DMS79 treated with DMSO at 0.1 percent for 48 hours (cell line): ENCODE measurements at places on chromosomes 16 and 17.

DNA sequence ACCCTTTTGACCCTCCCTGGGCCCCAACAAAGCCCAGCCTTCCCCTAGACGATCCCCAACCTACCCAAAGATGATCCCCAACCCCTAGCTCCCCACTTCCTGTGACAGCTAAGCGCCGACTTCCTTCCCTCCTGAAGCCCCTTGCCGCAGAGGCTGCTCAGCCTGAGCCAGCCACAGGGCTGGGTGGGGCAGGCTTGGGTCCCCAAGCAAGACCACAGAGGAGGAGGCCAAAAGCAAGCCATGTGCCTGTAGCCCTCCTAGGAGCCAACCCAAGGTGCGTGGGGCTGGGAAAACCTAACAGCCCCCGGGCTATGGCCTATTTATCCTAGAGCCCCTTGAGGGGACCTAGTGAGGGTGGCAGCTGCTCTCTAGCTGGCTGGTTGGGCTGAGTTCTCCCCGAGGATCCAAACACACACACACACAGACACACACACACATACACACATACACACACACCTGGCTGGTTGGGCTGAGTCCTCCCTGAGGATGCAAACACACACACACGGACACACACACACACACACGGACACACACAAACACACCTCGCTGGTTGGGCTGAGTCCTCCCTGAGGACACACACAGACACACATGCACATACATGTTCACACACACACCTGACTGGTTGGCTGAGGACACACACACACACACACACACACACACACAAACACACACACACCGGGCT is 4.8 kb downstream of the ARRB2 start:
- DNase-seq = no peak

GRCh38 chr17:4124999-4125398 is 17.8 kb downstream of the ZZEF1 start:
- DNase-seq = no peak

GRCh38 chr16:64409783-64410210 is 712.1 kb downstream of the CDH11 start:
- no peak for DNase-seq

- DNase-seq = no peak
Observed at GRCh38 chr16:20870122-20870820, 29.9 kb downstream of the DCUN1D3 start.

DNA sequence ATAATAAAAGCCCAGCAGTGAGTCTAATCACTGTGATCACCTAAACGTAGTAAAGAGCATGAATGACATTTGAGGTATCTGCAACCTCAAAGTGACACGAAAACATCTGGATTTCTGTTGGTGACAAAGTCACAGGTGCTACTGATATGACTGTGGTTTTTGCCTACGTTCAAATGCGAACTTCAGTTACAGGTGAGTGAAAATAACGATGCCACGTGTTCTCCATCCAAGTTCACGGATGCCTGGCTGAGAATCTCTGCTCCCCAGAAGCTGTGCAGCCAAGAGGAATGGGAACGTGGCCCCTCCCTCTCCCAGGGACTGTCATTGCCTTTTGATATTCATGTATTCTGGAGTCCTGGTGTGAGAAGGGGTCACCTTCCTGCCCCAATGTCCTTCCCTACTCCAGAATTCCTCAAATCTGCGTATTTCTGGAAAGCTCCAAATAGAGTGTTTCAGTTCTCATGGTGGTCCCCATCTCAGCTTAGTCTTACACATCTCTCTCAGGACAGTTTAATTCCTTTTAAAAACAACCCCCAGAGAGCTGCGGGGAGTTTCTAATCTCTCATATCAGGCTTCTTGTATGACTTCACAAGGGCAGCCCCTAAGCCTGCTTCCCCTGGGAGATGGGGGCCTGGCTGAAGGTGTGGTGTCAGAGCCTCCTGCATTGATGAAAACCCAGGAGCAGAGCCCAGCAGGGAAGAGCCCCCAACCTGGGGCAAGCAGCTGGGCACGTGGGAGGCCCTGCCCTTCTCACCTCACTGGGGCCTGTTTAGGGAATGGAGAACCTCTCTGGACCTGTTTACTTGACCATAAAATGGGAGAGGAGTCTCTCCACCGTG is 25.8 kb downstream of the PIK3R5 start:
- DNase-seq = no peak
